ENCODE measurements at places on chromosomes 6 and 20. TPM values are rescaled to one million over a fixed set of nuclear protein-coding genes. Genes with fewer than 3 reads are reported as not detected.

C20orf144 gene
- total RNA-seq: 0.25 TPM

DNA sequence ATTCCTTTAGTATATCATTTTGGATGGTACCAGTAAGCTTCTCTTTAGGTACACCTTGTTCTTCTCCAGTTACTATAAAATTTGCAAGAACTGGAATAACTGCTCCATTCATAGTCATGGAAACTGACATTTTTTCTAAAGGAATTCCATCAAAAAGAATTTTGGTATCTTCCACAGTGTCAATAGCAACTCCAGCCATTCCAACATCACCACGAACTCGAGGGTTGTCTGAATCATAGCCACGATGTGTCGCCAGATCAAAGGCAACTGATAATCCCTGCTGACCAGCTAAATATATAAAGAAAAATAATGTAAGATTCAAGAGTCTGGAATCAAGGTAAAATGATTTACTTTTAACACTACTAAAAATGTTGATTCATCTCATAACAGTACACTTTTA is 5.3 kb downstream of the MMUT start:
- no peak overlapping the region for H3K27ac ChIP-seq
- H3K36me3 ChIP-seq: peaks cover 26% of the 10 kb centered on the region
- peaks cover 42% of the 10 kb centered on the region for H3K4me1 ChIP-seq

- no peaks in the 10 kb centered on the region for H3K4me1 ChIP-seq
- peaks cover 2% of the 10 kb centered on the region for H3K27me3 ChIP-seq
- no peak overlapping the region for H3K4me3 ChIP-seq
Observed at GRCh38 chr6:99254616-99255550, 94.6 kb downstream of the FAXC start.

DNA sequence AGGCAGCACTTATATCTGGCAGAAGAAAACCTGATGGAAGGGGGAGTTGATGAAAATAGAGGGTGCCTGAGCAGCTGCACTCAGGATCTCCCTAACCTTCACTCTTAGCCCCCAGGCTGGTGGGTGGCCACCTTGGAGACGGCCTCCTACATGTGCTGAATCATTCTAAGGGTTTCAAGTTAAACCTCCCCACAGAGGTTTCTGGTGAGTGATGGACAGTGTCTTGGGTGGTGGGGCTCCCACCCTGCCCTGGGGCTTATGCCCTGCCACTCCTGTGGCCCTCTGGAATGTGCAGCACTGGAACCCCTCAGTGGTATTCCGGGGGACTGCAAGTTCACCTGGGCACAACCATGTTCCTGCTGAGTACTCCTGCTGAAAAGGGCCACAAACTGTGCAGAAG is 357.2 kb downstream of the CD83 start:
- no peak overlapping the region for H3K4me3 ChIP-seq
- no peaks in the 10 kb centered on the region for H3K27me3 ChIP-seq
- no peak for DNase-seq
- no peak overlapping the region for H3K27ac ChIP-seq
